ENCODE measurements at places on chromosomes 1 and 21. TPM values are rescaled to one million over a fixed set of nuclear protein-coding genes. Genes with fewer than 3 reads are reported as not detected.

INSRR gene
- total RNA-seq: 0.14 TPM

DNA sequence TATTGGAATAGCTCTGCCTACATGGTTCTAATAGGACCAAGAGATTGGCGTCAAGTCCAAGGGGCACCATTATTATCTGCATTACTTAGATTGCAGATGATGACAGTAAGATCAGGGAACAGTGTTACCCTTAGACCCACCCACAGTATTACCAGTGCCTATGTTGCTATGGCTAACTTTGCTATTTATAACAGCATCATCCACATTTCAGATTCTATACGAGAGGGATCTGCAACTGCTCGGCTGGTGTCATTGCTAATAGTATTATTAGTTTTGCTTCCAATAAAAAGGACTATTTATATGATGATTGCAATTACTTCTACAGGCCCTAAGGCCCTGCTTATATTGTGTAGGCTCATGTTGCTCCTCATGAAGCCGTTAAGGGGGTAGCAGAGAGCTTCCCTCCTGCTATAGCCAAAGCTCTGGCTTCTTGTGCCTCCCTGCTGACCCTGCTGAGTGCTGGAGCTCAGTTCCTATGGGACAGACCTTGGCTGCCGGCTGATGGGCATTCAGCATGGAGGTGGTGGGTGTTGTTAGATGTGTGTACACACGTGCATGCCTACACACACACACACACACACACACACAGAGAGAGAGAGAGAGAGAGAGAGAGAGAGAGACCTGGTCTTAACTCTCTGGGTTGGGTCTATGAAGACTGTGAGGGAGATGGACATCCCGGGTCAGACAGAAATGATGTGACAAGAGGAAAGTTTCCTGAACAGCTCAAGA lies 1.3 kb downstream of the BCAN start:
- no peak for DNase-seq
- peaks cover 24% of the 10 kb centered on the region for H3K4me1 ChIP-seq
- H3K36me3 ChIP-seq: no peaks in the 10 kb centered on the region

DNA sequence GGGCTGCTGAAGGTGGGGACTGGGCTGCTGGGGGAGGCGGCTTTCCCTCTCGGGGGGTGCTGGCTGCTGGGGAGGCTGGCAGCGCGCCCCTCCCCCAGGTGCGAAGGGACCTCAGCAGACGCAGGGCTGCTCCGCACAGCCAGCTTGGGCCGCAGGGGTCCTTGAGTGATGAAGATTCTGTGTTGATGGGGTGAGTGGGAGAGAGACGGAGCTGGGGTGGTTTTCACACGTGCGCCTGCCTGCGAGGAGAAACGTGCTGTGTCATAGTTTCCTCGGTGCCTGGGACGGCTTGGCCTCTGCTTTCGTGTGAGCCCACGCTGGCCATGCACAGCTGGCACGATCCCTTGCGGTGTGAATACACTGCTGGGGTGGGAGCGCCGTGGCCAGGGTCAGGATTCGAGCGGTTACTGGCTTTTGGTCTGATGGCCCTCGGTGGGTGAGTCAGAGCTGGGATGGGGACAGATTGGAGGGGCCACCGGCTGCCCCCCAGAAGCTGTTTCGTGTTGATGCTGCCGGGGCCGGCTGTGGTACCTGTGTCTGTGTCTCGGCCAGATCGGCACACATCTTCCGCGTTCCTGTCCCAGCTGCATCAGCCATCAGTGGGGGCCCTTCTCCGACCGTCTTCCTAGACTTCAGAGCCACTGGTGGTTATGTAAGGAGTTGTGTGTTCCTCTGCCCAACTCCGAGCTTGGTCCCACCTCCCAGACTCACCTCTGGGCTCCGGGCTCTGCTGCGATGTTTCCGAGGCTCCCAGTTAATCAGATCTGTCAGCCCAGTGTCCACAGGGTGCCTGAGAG lies 24.9 kb downstream of the PRKCZ start:
- peaks cover 36% of the 10 kb centered on the region for H3K36me3 ChIP-seq
- H3K27me3 ChIP-seq: no peaks in the 10 kb centered on the region
- no peak for DNase-seq

- H3K4me1 ChIP-seq: no peaks in the 10 kb centered on the region
- peaks cover 1% of the 10 kb centered on the region for H3K36me3 ChIP-seq
- H3K4me3 ChIP-seq: no peak overlapping the region
- H3K27ac ChIP-seq: no peak overlapping the region
Measured at GRCh38 chr1:22529901-22530621, 33.2 kb upstream of the EPHA8 start.

C1orf74 gene
- 3.9 TPM for total RNA-seq

All from activated CD4-positive, alpha-beta memory T cell treated with anti-CD3 and anti-CD28 coated beads for 36 hours (primary cell).